SJSA1 (cell line): ENCODE measurements at places on chromosomes 1 and 21.

DNA sequence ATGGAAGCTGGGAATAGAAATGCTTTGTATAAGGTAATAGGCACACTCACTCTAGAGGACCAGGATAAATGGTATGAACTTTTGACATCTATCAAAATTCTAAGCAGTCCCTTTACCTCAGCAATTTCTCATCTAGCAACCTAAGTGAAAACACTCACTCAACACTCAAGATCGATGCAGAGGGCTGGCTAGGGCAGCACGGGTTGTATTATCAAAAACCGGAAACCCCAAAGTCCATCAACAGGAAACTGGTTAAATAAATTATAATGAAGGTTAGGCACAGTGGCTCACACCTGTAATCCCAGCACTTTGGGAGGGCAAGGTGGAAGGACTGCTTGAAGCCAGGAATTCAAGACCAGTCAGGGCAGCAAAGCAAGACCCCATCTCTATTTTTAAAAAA lies 9.4 kb downstream of the USP48 start:
- DNase-seq, result no peak

GRCh38 chr1:208181364-208181763 lies 62.8 kb downstream of the PLXNA2 start:
- no peak for DNase-seq

DNA sequence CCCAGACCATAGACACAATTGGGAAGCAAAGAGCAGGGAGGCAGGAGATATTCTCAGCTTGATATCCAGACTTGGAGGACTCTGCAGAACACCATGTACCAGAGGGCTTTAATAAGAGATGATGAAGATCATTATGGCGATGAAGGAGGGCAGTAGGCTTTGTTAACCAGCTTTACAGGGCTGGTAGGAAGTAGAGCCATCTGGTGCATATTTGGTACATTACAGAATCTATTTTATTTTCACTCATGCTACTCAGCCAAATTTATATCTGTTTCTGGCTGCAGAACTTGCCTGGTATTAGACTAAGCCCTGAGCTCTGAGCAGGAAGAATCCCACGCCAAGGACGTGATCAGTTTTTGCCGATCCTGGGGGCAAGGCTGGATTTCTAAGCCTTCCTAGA lies 61.8 kb upstream of the SYT6 start:
- no peak for DNase-seq

GRCh38 chr1:31930836-31931592 lies 7.2 kb downstream of the PTP4A2 start:
- no peak for DNase-seq

DNA sequence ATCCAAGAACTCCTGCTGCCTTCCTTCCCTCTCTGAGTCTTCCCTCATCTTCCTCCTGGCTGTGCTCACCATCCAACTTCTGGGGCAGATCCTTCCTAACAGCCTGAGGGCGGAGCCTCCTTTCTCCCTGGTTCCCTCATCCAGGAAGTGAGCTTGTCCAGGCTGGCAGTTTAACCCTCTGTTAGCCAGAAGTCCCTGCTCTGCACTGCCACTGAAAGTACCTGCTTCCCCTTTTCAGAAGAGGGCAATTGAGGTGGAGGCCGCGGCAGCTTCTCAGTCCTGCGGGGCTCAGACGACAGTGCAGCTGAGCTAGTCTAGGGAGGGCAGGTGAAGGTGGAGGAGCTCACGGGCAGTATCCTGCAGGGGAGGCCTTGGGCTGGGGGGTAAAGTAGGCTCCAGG lies 149.1 kb downstream of the FCRL5 start:
- no peak for DNase-seq

- DNase-seq, result no peak
These were observed 23.6 kb upstream of the DMBX1 start for GRCh38 chr1:46465981-46466476.

- DNase-seq, result peak; percentile 40
These were observed 1.1 kb downstream of the MIA3 start for GRCh38 chr1:222618880-222619596.

GRCh38 chr1:52355847-52356505 lies 10.0 kb downstream of the CC2D1B start:
- no peak for DNase-seq

GRCh38 chr1:179550746-179551682 lies 24.7 kb downstream of the NPHS2 start:
- DNase-seq, result peak; percentile 68

GRCh38 chr1:67018574-67018973 lies 35.4 kb downstream of the SLC35D1 start:
- no peak for DNase-seq

DNA sequence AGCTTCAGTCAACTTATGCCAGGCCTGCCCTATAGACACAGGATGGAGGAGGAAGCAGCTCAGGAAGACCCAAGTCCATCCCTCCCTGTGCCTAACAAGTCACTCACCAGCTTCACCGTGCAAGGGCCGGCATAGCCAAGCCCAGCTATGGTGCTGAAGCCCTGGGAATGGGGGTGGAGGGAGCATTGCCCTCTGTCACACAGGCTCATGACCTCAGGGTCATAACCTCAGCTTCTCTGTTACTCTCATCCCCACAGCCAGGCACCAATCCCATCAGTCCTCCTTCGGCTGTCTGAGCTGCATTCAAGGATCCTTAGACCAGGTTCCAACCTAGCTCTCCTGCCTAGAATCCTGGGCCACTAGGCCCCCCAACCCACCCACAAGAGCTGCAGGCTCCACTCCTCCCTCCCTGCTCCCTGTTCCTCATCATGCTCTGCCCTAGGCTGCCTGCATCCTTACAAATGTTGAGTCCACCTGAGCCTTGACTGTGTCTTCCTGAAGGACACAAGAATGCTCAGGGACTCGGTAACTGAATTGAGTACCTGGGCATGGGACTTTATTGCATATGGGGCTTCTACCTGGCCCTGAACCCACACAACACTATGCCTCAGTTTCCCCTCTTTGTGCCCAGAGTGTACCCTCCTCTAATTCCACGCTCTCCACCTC lies 1.7 kb downstream of the CD244 start:
- no peak for DNase-seq

- no peak for DNase-seq
These were observed 65.3 kb downstream of the TENT5C start for GRCh38 chr1:117670976-117671780.

DNA sequence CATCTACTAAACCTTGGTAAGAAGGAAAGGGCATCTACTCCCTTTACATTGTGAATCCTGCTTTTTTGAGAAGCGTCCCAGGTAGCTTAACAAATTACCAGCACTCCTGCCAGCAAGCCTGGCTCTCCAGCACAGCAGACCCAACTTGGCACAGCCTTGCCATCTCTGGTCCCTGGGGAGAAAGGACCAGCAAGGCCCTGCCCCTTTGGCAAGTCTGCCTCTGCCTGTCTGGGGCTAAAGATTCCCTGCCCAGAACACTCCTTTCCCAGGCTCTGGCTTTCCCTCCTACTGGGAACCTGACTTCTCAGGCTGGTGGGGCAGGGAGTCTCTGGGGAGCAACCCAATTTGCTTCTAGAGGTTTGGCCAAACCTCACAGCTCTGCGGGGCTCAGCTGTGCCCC lies 68.5 kb downstream of the ATP2B4 start:
- DNase-seq, result no peak

GRCh38 chr1:216555653-216556052 lies 132.4 kb upstream of the USH2A start:
- DNase-seq, result no peak

DNA sequence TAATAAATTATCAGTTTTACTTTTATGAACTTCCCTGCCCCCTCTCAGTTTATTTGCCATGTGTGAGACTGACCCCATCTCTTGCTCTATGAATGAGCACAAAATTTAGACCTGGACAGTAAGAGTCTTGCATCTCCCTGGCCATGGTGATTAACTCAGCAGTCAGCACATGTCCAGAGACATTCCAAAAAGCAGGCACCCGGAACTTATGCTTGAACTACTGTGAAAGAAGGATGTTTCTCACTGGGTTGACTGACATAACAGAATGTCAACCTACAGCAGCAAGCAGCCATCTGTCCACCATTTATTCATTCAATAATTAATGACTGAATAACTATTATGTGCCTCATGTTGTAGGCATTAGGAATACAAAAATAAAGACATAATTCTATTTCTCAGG lies 11.3 kb upstream of the SEC16B start:
- DNase-seq, result no peak

- DNase-seq, result no peak
These were observed 54.9 kb downstream of the WDR64 start for GRCh38 chr1:241706967-241707366.

GRCh38 chr1:4355839-4356238 lies 298.6 kb upstream of the AJAP1 start:
- DNase-seq, result no peak

GRCh38 chr1:234900595-234900994 lies 228.0 kb downstream of the TOMM20 start:
- no peak for DNase-seq

DNA sequence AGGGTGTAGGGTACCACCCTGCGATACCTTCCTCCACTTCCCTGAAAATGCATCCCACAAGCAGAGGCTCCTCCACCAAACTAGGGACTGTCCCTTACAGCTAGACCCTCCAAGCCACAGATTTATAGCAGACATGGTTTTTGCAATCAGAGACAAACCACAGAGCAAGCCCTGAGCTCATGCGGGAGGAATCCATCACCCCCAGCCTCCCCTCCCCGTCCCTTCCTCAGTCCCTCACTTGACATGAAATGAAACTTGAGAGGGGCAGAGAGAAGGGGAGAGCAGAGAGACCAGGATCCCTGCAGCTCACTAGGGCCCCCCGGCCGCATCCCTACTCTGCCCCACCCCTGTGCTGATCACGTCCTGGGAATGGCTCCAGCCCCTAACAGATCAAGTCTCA lies 94.9 kb downstream of the MRPL37 start:
- no peak for DNase-seq

- DNase-seq, result no peak
These were observed 19.5 kb downstream of the MAP7D1 start for GRCh38 chr1:36175137-36176095.

GRCh38 chr1:201463071-201463552 lies 5.9 kb downstream of the PHLDA3 start:
- DNase-seq, result no peak

GRCh38 chr1:202656951-202657646 lies 53.2 kb downstream of the SYT2 start:
- DNase-seq, result peak; percentile 22

GRCh38 chr1:160836981-160837557 lies 25.6 kb downstream of the CD244 start:
- DNase-seq, result no peak

GRCh38 chr1:9078752-9079500 lies 9.5 kb upstream of the SLC2A5 start:
- DNase-seq, result no peak

GRCh38 chr21:39632796-39633442 lies 20.2 kb downstream of the B3GALT5 start:
- peak; percentile 62 for DNase-seq

- no peak for DNase-seq
These were observed 85.1 kb downstream of the STUM start for GRCh38 chr1:226633541-226634165.

DNA sequence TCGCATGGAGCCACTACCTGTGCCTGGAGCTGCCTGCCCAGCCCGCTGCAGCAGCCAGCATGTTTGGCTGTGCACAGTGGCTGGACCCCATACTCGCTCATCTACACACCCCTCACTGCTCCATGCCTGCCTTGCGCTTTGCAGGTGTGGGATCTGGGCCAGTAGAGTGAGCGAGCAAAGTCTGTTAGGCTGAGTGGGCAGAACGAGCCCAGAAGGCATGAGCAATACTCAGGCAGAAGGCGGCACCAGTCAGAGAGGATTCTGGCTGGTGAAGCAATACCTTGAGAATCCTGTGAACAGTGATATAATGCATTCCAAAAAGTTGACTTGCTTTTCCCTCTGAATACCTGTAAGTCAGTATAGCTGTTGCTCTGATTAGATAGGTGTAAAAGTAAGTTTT lies 816.4 kb downstream of the KCNT2 start:
- no peak for DNase-seq

DNA sequence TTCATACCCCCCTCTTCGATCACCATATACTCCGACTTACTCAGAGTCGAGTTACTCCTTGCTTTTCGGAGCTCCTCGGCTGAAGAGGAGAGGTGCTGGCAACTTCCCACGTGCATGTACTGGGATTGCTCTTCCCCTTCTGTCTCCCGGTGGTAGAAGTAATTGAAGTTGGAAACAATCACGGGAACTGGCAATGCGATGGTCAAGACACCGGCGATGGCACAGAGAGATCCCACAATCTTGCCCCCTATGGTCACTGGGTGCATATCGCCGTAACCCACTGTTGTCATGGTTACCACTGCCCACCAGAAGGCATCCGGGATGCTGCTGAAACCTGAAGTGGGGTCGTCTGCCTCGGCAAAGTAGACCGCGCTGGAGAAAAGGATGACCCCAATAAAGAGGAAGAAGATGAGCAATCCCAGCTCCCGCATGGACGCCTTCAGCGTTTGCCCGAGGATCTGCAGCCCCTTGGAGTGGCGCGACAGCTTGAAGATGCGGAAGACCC lies 1.5 kb downstream of the KCNA3 start:
- no peak for DNase-seq
